ENCODE measurements at places on chromosomes 13 and 19.

- DNase-seq, result no peak
Measured at GRCh38 chr13:100694722-100695508, 20.3 kb upstream of the TMTC4 start.

DNA sequence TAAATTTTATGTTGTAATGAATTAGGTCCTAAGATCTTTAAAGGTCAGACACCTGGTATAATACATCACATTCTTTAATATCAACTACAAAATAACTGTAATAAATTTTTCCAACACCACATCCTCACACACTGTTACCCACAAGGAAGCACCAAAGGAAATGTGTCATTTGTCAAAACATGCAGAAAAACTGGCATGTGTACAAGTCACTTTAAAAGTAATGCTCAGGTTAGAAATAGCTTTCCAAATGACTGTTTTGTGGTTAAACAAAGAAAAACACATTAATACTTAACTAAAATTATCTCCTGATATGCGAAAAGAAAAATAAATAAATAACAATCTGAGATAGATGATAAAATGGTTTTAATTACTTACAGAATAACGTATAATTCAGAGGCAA, 74.7 kb downstream of the MZT1 start:
- no peak for DNase-seq

DNA sequence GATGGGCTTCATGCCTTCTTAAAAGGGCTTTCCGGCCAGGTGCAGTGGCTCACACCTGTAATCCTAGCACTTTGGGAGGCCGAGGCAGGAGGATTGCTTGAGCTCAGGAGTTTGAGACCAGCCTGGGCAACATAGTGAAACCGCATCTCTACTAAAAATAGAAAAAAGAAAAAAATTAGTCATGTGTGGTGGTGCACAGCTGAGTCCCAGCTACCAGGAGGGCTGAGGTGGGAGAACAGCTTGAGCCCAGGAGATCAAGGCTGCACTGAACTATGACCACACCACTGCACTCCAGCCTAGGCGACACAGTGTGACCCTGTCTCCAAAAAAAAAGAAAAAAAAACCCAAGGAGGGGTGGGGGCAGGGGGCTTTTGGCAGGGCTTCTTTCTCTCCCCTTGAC, 7.2 kb downstream of the CARS2 start:
- no peak for DNase-seq

- DNase-seq, result no peak
Measured at GRCh38 chr19:10421240-10422045, 1.1 kb downstream of the PDE4A start.

DNA sequence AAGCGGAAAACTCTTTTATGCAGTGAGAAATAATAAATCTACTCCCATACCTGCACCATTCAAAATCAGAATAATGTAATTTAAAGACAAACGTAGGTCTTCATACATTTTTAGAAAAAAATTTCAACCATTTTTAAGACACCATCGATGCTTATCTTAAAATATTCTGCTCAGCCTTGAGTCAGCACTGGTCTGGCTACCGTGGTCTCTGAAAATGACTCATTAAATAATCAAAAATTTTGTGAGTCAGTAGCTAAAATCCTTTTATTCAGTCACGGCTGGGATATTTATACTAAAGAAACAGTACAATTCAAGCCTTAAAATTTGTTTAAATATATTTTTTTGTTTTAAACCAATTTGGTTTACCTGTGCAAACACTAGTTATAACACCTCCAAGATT, 2862.8 kb upstream of the PCDH20 start:
- no peak for DNase-seq

DNA sequence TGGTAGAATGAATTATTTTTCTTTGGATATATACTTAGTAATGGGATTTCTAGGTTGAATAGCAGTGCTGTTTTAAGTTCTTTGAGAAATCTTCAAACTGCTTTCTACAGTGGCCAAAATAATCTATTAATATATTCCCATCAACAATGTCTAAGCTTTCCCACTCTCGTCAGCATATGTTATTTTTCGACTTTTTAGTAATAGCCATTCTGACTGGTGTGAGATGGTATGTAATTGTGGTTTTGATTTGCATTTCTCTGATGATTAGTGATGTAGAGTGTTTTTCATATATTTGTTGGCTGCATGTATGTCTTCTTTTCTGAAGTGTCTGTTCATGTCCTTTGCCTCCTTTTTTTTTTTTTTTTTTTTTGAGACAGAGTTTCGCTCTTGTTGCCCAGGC, 90.2 kb upstream of the CSNK1A1L start:
- DNase-seq, result no peak

GRCh38 chr13:34345258-34345965, 527.5 kb downstream of the RFC3 start:
- DNase-seq, result no peak

GRCh38 chr13:51895906-51896888, 34.4 kb downstream of the CCDC70 start:
- DNase-seq, result peak; percentile 19

GRCh38 chr19:47027586-47028088, 8.0 kb downstream of the NPAS1 start:
- DNase-seq, result no peak

DNA sequence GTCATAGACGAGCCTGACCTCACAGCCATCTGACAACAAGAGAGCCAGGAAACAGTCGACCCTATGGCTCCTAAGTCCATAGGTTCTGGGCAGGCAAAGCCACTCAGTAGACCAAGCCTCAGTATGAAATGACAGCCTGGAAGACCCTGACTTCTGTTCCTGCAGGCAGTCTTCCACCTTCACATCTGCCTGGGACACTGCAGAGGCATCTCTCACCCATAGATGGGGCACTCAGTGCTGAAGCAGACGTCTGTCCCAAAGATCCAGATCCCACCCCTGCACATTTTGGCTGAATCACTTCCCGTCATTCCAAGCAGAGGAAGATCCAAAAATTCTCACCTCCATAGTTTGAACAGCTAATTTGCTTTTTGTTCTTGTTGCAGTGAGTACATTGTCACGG, 139.3 kb upstream of the ZNF507 start:
- DNase-seq, result no peak

- no peak for DNase-seq
Measured at GRCh38 chr19:41405776-41406175, 8.2 kb downstream of the BCKDHA start.

GRCh38 chr13:44363631-44364344, 9.8 kb upstream of the SERP2 start:
- no peak for DNase-seq

GRCh38 chr13:111936267-111936925, 130.6 kb upstream of the SOX1 start:
- DNase-seq, result no peak

DNA sequence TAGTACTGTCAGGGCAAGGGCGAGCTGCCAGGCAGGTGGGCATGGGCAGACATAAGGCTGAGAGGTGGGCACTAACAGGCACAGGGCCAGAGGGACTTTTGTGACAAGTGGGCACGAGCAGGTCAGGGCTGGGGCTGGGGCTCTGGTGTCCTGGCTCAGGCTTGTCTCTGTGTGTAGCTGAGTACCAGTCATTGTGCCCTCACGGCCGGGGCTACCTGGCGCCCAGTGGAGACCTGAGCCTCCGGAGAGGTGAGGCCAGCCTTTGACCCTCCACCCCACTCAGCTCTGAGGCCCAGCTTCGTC, 21.6 kb downstream of the LTBP4 start:
- DNase-seq, result no peak

GRCh38 chr13:97526556-97526955, 92.6 kb downstream of the RAP2A start:
- no peak for DNase-seq

DNA sequence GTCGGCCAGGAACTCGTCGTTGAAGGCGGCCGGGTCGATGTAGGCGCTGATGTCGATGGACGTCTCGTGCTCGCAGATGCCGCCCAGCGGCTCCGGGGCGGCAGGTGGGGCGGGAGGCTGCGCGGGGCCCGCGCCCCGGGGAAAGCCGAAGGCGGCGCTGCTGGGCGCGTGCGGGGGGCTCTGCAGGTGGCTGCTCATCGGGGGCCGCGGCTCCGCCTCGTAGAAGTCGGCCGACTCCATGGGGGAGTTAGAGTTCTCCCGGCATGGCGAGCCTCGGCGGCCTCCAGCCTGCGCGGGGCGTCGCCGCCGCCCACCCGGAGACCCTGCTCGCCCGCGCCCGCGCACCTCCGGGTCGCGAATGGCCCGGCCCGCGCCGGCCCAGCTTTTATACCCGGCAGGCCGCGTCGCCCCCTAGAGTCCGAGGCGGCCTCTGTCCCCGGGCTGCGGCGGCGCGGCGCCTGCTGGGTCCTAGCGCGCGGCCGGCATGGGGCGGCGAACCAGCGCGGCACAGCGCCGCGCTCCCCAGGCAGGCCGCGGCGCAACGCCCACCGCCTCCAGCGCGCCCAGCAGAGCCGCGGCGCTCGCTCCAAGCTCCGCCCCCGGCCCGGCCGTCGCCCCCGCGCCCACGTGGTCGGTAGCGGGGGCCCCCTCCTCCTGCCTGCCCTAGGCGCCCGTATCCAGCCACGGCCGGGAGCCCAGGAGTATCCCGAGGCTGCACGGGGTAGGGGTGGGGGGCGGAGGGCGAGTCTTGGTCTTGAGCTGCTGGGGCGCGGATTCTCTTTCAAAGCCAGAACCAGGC, at the start of gene CEBPA:
Gene CEBPA, minus strand, starts transcription at position 360 of the 799 bp plus-strand sequence. Its CDS starts 120 bp downstream, at position 240.
- DNase-seq, result peak; percentile 81

- DNase-seq, result peak; percentile 69
Measured at GRCh38 chr19:2032296-2032941, 16.9 kb upstream of the BTBD2 start.

All from CD4-positive, alpha-beta T cell treated with Interferon gamma for 1 hour (primary cell).